Uterus (tissue), 4 donors: ENCODE measurements at places on chromosomes 2 and 18. TPM values are rescaled to one million over a fixed set of nuclear protein-coding genes. Genes with fewer than 3 reads are reported as not detected.

DNA sequence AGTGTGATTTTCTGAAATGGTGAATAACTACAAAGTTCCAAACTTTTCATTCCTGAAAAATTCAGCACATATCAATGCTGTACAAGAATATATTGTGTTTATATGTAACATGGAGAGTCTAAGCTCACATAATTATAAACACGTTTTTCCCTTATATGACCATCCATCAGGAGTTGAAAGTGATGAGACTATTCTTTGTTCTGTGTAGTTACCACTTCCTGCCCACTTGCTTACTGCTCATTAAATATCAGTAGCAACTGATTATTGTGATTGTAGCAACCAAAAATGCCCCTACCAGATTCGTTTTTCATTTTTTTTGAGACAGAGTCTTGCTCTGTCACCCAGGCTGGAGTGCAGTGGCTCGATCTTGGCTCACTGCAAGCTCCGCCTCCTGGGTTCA, 30.8 kb downstream of the OTX1 start:
- no peaks in the 10 kb centered on the region for H3K36me3 ChIP-seq
- H3K27ac ChIP-seq: no peak overlapping the region
- no peaks in the 10 kb centered on the region for H3K4me1 ChIP-seq
- no peaks in the 10 kb centered on the region for H3K27me3 ChIP-seq
- H3K4me3 ChIP-seq: no peak overlapping the region

- no peak for DNase-seq
- H3K27ac ChIP-seq: peak overlapping the region; percentile 83
- peaks cover 7% of the 10 kb centered on the region for H3K4me1 ChIP-seq
- no peaks in the 10 kb centered on the region for H3K36me3 ChIP-seq
These were observed 3.1 kb downstream of the KCNE4 start for GRCh38 chr2:223055140-223055539.

IL1RN gene
- total RNA-seq: 0.77 TPM

GRCh38 chr2:177625744-177626650, 233.4 kb downstream of the AGPS start:
- no peak overlapping the region for H3K4me3 ChIP-seq
- no peaks in the 10 kb centered on the region for H3K4me1 ChIP-seq
- no peaks in the 10 kb centered on the region for H3K27me3 ChIP-seq

- no peak overlapping the region for H3K4me3 ChIP-seq
- H3K27me3 ChIP-seq: no peaks in the 10 kb centered on the region
- no peaks in the 10 kb centered on the region for H3K36me3 ChIP-seq
- H3K27ac ChIP-seq: no peak overlapping the region
- no peaks in the 10 kb centered on the region for H3K4me1 ChIP-seq
These were observed 31.3 kb downstream of the NCK2 start for GRCh38 chr2:105775809-105776559.

- H3K27ac ChIP-seq: peak overlapping the region; percentile 59
- no peaks in the 10 kb centered on the region for H3K27me3 ChIP-seq
- H3K4me1 ChIP-seq: no peaks in the 10 kb centered on the region
- DNase-seq: peak; percentile 57
These were observed 61.3 kb upstream of the PGAP1 start for GRCh38 chr2:196987649-196988364.

GRCh38 chr2:43109261-43109743, 117.1 kb downstream of the ZFP36L2 start:
- no peaks in the 10 kb centered on the region for H3K36me3 ChIP-seq
- H3K4me3 ChIP-seq: no peak overlapping the region
- no peaks in the 10 kb centered on the region for H3K27me3 ChIP-seq
- H3K4me1 ChIP-seq: no peaks in the 10 kb centered on the region
- peak overlapping the region; percentile 78 for H3K27ac ChIP-seq

DSG2 gene
- 25.0 TPM for total RNA-seq

- no peak overlapping the region for H3K27ac ChIP-seq
- no peaks in the 10 kb centered on the region for H3K36me3 ChIP-seq
- no peak for DNase-seq
- no peaks in the 10 kb centered on the region for H3K4me1 ChIP-seq
These were observed 10.9 kb downstream of the NBEAL1 start for GRCh38 chr2:203025592-203025991.
